Central memory CD8-positive, alpha-beta T cell (primary cell): ENCODE measurements at places on chromosomes 11 and 22.

DNA sequence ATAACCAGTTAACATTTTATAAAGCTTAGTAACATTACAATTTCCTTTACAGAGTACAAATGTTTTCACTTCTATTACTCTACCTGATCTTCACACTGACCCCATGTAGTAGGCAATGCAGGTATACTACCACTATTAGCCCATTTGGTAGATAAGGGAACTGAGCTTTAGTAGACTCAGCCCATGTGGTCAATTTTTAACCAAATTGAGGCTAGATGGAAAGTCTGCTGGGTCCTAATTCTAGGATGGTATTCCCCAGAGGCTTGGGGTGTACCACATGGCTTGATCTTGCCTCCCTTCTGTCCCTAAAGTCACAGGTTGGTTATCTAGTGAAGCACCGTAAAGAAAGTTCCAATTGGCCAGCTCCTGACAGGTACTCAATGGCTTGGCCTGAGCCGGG, 48.2 kb downstream of the NRXN2 start:
- no peak for DNase-seq

DNA sequence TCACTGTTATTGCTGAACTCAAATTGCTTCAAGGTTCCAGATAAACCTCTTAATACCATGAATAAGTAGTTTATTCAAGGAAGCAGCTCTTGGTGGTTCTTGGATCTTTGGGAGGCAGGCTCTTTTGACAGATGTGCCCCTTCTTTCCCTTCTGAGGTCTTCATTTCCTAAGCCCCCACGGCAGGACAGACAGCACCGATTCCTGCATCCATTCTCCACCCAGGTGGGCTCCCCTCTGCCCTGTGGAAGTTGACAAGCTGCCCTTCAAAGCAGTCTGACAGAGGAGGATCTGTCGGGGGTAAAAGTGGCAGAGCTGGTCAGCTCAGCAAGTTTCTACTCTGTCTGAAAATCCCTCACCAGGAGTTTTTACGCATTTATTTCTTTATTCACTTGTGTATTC, 605.3 kb upstream of the B3GAT1 start:
- DNase-seq, result no peak

DNA sequence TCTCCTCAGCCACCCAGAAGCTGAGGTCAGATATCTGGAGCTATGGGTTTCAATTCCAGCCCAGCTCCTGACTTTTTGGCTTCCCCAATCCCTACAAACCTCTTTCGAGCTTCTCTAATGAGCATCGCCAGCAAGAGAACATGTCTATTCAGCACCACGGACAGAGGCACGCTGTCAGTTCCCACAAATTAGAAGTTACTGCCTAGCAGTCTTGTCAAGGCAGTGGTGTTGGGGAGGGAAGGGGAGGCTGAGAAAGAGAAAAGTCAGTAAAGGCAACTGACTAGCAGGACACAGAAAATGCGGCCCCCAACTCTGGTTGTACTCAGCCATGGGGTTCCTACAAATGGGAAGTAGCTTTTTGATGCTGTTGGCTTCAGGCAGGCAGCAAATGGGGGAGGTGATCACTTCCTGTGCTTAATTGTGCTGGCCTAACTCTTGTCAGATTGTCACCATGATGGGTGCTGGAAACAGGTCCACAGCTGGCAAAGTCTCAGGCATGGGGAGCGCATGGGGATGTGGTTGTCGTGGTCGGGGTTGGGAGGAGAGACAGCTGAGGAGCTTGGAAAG, 205.9 kb downstream of the ST3GAL4 start:
- no peak for DNase-seq

GRCh38 chr11:69598147-69598546, 42.8 kb upstream of the CCND1 start:
- DNase-seq, result no peak

DNA sequence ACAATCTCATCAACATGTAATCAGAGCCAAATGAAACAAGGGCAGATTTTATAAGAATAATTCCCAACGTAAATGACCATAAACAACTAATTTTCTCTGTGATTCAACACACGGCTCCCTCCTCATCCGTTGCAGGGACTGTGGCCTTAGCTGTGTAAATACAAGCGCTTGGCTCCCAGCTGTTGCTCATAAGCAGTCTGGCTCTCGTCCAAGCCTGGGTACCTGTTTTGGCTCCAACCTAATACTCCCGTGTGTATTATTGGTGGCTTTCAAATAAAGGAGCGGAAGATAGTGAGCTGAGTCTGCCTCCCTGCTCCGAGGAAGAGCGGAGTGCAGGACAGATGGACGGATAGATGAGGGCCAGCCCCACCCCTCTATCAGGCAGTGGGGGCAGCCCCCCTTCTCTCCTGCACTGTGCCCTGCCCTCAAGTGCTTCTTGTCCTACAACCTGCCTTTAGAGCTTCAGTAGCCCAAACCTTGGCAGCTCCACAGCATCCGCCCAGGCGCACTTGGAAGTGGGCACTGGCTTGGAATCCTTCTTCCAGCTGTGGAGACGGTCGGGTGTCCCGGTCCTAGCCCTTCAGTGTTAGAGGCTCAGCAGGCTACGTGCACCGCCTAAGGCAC, 670.9 kb downstream of the BRD1 start:
- no peak for DNase-seq

- DNase-seq, result no peak
Measured at GRCh38 chr11:35930466-35930865, 13.4 kb upstream of the LDLRAD3 start.

DNA sequence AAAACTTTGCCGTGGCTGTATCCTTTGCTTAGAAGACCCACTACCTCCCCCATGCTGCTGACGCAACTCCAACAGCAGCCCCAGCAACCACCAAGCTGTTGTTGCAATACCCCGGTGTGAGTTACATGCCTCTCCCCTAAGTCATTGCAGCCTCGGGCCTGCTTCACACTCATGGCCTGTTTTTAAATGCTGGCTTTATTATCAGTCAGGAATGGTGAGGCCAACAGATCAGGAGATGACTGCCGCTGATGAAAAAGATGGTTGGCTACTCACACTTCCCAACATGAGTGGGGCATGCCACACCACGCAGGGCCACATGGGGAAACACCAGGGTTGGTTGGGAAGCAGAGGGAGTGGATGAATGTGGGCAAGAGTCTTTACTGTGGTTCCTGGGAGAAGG, 171.5 kb upstream of the SYT13 start:
- DNase-seq, result no peak

GRCh38 chr22:49887702-49888101, 30.5 kb downstream of the ALG12 start:
- DNase-seq, result no peak

DNA sequence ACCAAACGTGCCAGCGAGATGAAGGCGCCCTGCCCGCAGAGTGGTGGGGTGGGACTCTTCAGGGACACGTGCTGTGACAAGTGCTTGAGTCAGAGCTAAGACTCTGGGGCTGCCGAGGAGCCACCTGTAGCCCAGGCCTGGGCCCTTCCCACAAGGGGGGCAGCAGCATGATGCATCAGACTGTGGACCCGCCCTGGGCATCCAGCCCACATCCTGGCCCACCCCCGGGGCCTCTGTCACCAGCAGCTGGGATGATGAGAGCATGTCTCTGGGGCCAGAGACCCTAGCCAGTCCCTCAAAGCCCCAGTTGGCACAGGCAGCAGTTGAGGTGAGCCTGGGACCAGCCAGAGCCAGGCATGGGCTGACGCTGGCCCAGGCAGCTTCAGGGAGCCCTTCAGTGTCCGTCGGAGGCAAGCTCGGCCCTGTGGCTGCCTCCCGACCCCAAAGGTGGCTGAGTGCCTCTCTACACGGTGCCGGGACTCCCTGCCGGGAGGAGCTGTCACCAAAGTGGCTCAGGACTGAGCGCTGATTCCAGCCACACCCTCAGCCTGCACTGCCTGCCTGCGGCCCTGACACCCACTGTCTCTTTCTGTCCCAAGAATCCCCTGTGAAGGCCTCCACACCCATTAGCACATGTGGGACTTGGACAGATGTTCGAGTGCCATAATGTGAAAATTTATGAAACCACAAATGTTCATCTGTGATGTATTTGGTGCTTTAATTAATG, 41.3 kb downstream of the CDKN1C start:
- no peak for DNase-seq

DNA sequence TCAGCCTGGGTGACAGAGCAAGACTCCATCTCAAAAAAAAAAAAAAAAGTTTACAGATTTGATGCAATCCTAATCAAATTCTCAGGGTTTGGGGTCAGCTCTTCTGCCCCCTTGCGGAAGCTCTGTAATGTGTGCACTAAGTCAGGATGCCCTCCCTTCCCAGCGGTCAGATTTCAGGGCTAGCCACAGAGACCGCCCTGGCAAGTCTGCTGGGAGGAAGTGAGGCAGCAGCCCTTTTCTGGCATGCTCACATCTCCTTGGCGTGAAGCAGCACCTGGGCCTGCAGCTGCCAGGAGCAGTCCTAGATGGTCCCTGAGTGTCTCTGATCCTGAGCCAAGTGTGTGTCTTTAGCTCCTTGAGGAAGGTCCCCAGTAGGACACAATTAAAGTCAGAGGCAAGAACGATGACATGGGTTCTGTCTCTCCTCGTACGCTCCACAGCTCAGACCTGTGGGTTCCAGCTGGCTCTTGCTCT, 10.9 kb upstream of the APOBEC3C start:
- peak; percentile 50 for DNase-seq

GRCh38 chr11:28526406-28526751, 418.2 kb downstream of the METTL15 start:
- no peak for DNase-seq

GRCh38 chr11:127632546-127632945, 632.0 kb upstream of the KIRREL3 start:
- no peak for DNase-seq

DNA sequence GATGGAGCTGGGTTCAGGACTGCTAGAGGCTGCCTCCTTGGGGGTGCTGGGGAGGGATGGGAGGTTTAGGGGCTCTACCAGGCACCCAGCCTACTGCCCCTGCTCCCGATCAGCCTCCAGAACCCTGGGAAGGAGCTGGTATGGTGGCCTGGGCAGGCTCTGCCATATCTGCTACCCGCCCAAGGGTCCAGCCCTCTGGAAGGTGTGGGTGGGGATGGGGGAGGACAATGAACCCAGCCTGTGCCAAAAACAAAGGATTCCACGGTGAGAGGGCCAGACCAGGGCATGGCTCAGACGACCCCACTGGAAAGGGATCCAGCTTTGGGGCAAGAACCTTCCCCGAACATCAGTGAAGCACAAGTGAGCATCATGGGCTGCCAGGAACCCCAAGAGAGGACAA, 3.0 kb downstream of the CASTOR1 start:
- DNase-seq, result no peak

DNA sequence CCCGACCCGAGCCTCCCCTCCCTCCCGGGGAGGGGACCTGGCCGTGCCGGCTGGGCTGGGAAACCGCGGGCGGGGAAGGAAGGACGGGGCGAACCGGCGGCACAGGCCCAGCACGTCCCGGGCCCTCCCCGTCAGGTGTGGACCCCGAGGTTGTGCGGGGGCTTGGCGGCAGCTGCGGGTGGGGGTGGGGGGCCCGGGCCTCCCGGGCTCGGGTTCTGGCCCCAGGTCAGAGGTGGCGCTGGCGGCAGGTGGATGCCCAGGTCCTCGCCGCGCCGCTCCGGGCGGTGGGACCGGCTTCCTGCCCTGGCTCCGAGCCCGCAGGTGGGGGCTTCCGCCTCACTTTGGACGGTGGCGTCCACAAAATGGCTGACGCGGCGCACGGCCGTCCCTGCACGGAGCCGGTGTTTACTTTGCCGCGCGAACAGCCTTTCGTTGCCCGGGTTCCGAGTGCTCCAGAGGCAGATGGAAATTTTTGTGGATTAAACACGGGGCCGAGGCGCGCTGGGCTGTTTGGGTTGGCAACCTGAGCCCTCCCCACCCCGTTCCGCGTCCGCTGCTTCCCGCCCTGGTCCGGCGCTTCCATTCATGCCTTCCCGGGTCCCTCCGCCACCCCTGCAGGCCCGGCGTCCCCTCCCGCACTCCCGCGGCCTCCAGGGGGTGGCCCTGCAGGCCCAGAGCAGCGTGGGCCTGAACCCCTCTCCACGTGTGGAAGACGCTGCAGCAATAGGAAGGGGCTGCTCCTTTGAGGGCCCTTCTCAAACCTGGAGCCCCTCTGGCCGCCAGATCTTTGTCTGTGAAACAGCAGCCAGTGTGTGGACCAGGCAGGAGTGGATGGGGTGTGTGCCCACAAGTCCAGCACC, 92.0 kb upstream of the KCNQ1OT1 start:
- DNase-seq, result no peak

- DNase-seq, result no peak
Measured at GRCh38 chr11:113393501-113393985, 6.0 kb downstream of the ANKK1 start.

DNA sequence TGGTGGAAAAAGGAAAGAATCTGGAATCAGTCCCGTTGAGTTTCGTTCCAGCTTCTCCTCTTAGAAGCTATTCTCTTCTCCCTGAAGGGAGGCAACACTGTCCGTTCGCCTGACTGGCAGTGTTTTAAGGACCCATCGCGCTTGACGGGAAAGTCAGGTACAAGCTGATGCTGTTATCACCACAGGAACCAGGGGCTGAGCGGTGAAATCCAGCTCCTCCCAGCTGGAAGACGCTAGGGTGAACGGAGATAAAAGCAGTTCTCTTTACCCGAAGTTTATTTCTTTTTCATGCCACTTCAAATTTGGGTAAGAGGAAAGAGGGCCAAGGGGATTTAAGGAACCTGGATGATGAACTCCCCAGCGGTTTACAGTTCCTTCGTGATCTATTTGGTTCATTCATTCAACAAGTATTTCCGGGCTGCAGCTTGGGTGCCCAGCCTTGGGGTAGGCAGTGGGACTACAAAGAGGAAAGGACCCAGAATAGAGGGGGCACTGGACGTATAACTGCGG, 551 bp upstream of the DEUP1 start:
- DNase-seq, result no peak

- DNase-seq, result no peak
Measured at GRCh38 chr11:102773386-102773785, 7.0 kb downstream of the MMP10 start.

DNA sequence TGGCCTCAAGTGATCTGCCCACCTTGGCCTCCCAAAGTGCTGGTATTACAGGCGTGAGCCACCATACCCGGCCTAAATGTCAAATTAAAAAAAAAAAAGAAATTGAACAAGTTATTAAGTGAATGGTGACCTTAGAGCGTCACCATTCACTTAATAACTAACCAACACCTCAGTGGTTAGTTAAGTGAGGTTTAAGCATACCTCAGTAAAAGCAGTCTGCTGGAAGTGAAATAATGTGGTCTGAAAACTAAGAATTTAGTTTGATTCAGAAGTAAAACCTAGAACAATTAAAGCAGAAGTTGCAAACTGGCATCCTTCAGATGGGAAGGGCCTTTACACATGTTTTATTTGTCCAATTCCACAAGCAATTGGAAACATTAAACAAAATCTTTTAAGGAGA, 71.5 kb downstream of the FCHSD2 start:
- DNase-seq, result no peak

- no peak for DNase-seq
Measured at GRCh38 chr11:57241353-57241972, 4.4 kb upstream of the APLNR start.

GRCh38 chr11:9982127-9982795, 311.8 kb downstream of the SBF2 start:
- DNase-seq, result no peak
